Germinal center (tissue), 1 donor: ENCODE measurements at places on chromosomes 16 and 17.

GRCh38 chr16:23651943-23652468 is 10.7 kb downstream of the DCTN5 start:
- DNase-seq, result no peak

DNA sequence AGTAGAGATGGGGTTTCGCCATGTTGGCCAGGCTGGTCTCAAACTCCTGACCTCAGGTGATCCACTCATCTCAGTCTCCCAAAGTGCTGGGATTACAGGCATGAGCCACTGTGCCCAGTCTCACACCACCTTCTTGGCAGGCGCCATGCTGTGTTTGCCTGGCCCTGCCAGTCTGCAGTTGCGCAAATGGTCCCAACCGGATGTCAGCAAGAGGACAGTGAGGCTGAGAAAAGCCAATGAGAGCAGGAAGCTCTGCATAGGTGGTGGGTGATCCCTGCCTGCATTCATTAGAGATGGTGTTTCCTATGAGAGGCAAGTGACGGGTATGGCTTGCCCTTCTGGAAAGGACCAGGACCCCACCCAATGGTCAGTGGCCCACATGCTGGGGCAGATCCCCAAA is 59.3 kb downstream of the PECAM1 start:
- no peak for DNase-seq

- DNase-seq, result no peak
Measured at GRCh38 chr17:50794361-50794760, 27.0 kb upstream of the ANKRD40CL start.

- DNase-seq, result no peak
Measured at GRCh38 chr17:42519546-42520491, 16.2 kb upstream of the NAGLU start.

DNA sequence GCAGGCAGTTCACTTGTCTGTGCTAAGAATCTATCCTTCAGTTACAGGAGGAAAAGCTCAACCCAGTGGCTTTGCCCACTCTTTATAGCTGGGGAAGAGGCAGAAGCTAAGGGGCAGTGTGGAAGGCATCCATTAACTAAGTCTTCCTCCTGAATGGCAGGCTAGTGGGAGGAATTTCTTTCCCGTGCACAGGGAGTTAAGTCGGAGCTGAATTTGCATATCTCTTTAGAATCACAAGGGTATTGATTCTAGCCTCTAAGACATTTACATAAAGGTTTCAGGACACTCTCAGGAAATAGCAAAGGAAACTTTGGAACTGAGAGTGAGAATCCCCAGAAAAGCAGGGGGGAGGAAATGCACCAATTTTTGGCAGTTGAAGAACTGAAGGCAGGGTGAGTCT is 245.6 kb downstream of the CA10 start:
- DNase-seq, result no peak

GRCh38 chr16:56488035-56488434 is 31.8 kb downstream of the BBS2 start:
- DNase-seq, result no peak

DNA sequence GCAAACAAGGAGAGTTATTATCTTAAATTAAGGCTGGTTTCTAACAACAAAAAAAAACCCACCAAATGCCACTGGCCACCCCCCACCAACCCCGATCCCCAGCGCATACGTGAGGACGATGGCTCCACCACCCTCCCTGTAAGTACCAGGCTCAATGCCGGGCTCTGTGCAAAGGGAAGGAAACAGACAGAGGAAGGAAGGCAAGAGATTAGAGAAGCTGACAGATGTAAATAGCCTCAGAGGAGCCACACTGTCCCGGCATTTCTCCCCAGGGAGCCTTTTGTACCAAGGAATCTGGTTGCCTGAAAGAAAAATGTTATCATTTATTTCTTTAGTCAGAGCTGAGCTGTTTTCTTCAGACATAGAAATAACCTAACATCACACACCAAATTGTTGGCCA is 13.1 kb downstream of the SOST start:
- no peak for DNase-seq

GRCh38 chr16:6977916-6978315 is 354.7 kb upstream of the RBFOX1 start:
- DNase-seq, result no peak
